COLO829 (cell line): ENCODE measurements at places on chromosomes 7 and 10.

GRCh38 chr7:26910221-26910620 is 45.8 kb upstream of the SKAP2 start:
- DNase-seq, result no peak

DNA sequence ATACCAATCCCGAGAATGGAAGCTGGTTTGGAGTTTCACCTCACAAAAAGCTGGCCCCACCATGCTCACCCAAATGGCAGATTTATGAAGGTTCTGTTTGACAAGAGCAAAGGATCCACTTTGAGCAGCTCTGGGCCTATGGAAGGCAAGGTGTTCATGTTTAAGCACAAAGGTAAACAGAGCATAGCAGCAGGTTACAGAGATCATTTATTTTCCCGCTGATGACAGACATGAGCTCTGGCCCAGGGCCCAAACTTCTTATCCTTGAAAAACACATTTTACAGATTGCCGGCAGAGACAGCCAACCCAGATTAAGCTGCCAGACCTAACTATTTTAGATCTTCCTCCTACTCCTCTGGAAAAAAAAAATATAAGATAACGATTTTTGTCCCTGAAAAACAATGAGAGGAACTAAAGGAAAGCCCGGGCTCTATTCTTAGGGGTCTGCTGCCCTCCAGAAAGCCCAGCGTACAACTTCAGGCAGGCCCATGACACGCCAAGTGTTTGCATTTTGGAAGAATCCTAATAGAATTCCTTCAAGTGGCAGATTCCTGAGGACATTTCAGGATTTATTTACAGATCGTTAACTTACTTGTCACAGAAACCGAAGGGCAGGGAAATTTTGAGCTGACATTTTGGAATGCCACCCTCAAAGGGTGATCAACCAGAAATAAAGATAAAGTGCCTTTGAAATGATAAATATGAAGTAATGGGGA is 40.0 kb downstream of the SYPL1 start:
- no peak for DNase-seq

GRCh38 chr7:13792208-13792607 is 197.3 kb downstream of the ETV1 start:
- DNase-seq, result no peak

DNA sequence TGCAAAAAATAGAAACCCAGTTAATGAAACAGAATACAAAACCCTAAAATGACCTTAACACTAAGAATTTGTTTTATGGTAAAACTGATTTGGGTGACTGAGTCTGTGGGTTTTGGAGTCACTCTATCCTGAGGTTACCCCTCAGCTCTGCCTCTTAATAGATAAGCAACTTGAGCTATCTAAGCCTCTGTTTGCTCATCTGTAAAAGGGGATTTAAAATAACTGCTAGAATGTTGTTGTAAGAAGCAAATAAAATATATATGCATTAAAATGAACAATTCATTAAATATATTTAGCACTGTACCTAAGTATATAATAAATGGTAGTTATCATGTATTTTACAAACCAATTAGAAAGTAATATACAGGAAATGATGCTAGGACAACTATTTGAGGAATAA is 115.4 kb downstream of the CABCOCO1 start:
- DNase-seq, result no peak

GRCh38 chr10:26516540-26517101 is 78.5 kb downstream of the APBB1IP start:
- no peak for DNase-seq

GRCh38 chr7:133861876-133862275 is 265.3 kb upstream of the LRGUK start:
- no peak for DNase-seq

DNA sequence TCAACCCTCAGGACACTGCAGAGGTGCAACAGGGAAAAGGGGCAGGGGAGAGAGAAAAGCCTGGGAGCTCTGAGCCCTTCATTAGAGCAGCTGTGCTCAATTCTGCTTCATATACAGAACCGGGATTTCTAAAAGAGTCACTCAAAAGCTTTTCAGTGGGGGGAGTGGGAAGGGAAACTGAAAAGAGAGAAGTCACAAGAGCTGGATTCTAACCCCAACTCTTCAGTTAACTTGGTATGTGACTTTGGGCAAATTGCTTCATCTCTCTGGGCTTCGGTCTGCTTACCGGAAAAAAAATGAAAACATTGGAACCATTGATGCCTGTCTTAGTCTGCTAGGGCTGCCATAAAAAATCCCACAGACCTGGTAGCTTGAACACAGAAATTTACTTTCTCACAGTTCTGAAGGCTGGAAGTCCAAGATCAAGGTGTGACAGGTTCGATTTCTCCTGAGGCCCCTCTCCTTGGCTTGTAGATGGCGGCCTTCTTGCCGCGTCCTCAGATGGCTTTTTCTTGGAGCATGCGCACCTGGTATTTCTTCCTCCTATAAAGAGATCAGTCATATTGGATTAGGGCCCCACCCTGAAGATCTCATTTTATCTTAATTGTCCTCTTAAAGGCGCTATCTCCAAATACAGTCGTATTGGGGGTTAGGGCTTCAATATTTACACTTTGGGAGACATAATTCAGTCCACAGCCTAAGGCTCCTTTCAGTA is 118.3 kb upstream of the KMT2E start:
- DNase-seq, result no peak
